ENCODE measurements at places on chromosomes 2 and 18.

- DNase-seq, result no peak
Observed at GRCh38 chr18:58882044-58882443, 17.4 kb downstream of the ZNF532 start.

DNA sequence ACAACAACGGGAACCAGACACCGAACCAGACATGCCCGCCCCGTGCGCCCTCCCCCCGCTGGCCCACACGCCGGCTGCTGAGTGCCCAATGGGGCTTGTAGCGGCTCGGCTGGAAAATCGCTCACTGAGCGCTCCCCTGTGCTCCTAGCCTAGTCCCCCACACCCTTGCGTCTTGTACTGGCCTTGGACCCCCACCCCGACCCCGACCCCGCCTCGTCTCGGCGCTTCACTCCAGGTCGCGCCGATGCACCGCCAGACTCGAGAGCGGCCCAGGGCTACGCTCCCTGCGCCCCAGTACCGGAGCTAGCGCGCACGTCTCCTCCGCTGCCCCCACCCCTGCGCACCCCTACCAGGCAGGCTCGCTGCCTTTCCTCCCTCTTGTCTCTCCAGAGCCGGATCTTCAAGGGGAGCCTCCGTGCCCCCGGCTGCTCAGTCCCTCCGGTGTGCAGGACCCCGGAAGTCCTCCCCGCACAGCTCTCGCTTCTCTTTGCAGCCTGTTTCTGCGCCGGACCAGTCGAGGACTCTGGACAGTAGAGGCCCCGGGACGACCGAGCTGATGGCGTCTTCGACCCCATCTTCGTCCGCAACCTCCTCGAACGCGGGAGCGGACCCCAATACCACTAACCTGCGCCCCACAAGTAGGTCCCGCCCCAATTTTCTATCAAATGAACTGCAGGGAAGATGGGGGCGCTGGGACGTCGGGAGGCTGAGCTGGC, 1.5 kb downstream of the GAD1 start:
- no peak for DNase-seq

GRCh38 chr2:130385709-130386108, 29.9 kb downstream of the PTPN18 start:
- DNase-seq, result no peak

DNA sequence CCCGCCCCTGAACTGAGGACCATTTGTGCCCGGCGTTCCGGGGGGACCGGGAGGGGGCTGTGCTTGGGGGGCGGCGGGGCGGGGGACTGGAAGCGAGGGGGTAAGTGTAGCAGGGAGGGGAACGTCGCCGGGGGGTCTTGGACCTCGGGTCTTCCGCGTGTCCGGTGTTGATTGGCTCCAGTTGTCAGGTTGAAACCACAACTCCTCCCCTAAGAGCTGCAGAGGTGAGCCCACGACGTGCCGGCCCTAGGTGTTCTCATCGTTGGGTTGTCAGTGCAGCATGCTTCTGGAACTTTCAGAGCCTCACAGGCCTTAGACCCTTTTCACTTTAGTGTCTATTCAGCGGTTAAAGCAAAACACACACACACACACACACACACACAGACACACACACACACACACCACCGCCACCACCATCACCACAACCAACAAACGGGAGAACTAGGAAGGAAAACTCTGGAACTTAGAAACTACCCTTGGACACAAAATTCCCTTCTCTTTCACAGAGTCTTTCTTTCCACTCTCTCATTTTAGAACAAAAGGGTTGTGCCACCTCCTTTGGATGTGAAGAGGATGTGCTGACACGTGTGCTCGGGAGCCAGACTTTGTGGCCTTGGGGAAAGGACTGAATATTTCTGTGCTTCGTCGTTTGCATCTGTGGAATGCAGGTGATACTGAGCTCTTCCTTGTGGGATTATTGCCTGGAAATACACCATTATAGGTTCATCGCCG, 6.7 kb upstream of the DLX2 start:
- DNase-seq, result no peak

GRCh38 chr2:164084066-164084465, 348.3 kb upstream of the FIGN start:
- no peak for DNase-seq

- no peak for DNase-seq
Observed at GRCh38 chr2:233081232-233081730, 21.1 kb downstream of the INPP5D start.
